Mesenteric fat pad (tissue), 1 donor: ENCODE measurements at places on chromosomes 1 and 21.

DNA sequence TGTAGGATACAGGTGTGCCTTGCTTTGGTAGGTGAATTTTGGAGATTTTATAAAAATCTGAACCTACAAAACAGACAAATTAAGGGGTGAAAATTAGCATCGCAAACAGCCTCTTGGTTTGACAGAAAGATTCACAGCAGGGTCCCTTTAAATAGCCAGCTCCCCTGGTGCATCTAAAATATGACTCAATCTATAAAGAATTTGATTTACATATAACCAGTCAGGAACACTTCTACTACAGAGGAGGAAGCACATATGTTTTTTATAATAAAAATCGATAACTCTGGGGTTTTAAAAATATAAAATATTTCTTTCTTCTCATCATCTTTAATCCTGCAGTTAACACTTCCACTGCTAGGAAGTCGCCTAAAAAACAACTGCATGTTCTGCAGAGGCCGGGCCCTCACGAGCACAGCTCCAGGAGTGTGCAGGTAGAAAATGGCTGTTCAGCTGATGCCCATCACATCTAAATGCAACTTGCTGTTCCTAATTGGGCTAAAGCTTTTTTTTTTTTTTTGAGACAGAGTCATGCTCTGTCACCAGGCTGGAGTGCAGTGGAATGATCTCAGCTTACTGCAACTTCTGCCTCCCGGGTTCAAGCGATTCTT is 203.4 kb downstream of the HS2ST1 start:
- DNase-seq: no peak

DNA sequence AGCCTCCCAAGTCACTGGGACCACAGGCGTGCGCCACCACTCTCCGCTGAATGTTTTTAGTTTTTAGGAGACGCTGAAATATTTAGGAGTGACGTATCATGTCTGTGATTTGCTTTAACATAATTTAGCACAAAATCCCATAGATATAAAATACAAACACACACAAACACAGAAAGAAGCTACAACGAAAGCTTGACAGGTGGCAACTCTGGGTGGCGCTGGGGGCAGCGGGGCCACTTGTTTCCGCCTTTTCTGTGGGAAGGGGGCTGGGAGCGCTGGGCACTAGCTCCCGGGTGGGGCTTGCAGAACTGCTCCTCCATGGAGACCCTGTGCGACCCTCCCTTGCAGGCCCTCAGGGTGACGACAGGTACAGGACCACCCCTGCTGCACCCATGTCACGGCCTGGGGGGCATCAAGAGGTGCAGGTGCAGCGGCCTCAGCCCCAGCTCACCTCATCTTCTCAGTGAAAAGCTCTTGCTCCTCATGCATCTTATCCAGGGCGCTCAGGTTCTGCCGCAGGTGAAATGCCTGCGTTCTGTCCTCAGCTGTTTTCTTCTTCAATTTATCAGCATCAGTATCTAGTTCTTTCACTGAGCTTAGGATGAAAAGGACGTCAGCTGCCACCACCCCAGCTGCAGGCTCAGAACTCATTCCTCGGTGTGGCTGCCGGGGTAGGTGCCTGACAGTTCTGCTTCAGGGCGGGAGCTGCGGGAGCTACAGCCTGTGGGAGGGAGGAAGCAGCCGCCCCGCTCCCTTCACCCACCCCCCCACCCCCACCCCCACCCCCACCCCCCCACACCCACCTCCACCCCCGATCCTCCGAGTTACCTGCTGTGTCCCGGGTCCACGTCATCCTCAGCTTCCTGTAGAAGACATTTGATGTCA is 15.3 kb downstream of the CFAP74 start:
- DNase-seq: no peak

DNA sequence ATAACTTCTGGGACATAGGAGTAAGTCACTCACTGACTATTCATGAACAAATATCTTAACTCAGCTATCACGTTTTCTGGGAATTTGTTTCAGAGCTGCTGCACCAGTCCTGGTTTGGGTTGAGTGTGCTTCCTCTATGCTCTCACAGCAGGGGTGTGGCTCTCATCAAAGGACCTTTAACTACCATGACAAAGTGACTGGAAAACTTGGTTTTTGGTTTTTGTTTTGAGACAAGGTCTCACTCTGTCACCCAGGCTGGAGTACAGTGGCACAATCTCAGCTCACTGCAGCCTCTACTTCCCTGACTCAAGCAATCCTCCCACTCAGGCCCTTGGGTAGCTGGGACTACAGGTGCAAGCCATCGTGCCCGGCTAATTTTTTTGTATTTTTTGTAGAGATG is 4.1 kb downstream of the ILDR2 start:
- DNase-seq: no peak

DNA sequence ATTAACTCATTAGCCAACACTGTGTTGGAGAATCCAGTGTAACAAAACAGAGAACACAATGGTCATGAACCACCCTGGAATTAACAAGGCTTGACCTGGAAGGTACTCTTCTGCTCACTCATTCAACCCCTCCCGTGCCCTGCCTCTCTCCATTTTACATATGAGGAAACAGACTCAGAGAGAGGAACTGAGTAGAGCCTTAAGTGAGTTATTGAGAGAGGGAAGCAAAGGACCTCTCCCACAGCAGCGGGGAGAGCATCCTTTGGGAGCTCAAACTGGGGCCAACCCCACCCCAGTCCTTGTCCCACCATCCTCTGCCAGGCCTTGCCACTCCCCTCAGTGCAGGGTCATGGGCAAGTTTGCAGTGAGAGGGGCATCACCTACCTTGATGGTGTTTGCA is 1.4 kb downstream of the S100A12 start:
- DNase-seq: no peak

DNA sequence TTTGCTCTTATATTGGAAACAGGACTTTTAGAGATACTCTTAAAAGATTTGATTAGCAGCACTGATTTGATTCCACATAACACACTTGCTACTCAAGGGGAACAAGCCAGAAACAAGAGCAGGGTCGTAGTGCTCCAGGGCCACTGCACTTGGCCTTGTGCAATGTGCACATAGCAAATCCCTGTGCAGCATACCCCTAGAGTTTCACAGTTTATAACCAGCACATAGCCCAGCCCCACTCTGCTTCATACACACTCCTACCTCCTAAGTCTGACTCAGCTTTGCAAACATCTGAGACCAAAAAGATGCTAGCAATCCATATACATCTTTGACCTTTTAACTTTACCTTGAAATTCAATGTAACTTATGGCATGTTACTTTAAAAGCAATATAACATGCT is 157.6 kb downstream of the VAV3 start:
- DNase-seq: no peak

GRCh38 chr1:223269006-223269405 is 95.0 kb downstream of the SUSD4 start:
- DNase-seq: no peak

DNA sequence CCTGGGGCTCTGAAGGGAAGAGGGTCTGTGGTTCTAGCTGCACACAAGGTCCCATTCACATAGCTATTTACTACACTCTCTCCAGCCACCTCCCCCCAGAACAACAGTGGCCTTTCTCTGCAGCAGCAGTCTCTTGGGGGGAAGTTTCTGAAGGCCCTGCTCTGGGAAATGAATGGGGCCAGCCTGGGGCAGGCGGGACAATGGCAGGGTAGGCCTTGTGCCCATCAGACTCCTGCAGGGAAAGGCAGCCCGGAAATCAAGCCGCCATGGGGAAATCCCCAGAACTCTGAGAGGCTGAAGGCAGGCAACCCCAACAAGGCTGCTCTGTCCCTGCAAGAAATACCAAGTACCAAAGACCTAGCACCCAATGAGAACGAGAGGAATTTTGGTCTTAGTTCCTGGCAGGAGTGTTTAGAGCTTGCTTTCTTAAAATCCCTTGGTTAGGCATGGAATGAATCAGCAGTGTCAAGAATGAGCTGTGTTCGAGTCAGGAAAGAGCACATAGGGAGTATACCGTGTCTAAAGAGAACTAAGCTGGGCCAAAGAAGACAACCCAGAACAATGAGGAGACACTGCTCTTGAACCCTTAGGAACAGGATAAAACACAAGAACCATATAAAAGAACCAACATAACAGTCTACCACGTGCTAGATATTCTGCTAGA is 11.3 kb downstream of the ARHGEF11 start:
- no peak for DNase-seq

DNA sequence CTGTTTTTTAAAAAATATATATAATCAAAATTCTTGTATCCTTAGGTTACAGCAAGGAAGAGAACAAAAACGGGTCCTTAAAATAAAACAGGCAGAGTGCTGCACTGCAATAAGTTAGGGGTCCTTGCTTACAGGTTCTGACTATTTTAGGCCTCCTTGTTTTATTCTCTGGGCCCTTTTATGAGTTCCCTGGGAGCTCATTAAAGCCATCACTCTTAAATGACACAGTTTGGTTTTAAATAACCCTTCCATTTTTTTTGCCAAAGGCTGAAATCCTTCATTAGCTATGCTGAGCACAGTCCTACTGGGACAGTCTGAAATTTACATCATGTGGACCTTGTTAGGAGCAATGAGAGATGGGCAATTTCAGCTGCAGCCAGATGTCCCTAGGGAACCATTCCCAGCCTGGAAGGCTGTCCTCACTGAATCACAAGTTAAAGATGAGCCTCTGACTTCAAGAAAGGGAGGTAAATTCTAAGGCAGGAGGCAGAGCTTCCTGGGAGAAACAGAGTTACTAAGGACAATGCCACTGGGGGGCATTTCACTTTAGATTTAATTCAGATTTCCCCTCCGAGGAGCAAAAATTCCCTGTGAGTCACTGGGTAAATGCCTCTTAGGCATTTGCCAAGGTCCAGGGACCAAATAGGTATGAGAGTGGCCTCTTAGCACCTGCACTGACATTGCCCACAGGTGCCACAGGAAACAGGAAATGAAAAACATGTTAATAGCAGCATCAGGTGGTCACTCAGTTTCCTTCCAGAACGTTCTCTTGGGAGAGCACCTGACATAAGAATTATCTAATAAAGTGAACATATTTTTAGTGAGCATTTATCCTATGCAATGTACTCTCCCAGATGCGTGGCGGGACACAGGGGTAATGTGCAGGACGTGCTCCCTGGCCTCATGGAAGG is 3.8 kb upstream of the MUL1 start:
- no peak for DNase-seq
